ENCODE measurements at places on chromosomes 12 and 14.

- DNase-seq = no peak
Measured at GRCh38 chr14:78823035-78823434, 652.9 kb downstream of the NRXN3 start.

GRCh38 chr12:104064031-104064841 lies at the start of gene HCFC2:
Gene HCFC2, plus strand, starts transcription at chr12:104064531. Its CDS starts 30 bp downstream, at chr12:104064561.
- DNase-seq = peak; percentile 83

DNA sequence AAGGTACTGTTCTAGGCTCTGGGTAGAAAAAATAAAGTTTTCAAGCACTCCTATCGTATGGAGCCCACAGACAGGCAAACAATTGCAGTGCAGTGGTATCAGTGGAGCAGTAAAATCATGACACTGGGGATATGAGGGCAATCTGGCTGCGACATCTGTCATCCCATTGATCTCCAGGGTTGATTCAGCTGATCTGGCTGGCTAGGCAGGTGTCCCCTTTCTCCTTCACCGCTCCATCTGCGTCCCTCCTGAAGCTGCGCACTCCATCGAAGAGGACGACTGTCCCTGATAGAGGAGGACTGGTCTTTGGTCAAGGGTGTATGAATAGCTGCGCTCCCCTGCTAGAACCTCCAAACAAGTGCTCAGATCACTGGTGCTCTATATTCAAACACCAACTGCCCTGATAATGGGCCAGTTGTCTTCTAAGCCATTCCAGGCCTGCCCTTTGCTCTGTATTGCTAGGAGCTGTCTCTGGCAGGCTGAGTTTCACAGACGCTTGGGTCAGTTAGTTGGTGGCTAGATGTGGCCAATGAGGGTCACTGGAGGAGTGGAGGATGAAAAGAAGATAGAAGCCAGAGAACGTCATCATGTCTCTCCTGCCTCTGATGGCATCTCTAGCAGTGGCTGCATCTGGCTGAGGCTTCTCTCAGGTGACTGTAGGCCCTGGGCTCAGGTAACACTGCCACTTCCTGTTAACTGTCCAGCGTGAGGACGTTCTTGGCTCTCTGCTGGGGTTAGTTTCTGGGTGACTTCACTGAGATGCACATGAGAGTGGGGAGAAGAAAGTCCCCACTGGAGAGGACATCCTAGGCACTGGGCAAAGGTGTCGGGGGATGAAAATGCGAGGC lies 205.0 kb upstream of the FOXN3 start:
- DNase-seq = no peak

- no peak for DNase-seq
Measured at GRCh38 chr12:3077572-3078081, 448 bp downstream of the TSPAN9 start.

DNA sequence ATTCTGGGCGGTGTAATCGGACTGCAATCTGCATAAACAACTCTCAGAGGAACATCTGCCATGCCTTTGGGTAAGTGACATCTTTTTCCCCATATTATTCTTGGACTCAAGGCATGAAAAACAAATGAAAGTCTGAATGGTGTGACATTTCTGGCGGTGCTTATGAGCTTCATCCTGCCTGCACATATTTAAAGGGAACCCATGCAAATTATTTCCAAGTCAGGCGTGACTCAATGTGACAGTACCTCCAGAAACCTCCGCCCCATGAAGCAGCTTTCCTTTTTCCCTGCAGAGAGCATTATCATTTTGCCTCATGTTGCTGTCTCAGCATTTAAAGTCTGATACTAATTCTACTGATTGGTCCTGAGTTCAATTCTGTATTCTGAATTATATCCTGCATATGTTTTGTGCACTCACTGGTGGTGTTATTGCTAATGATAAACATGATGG lies 585.4 kb downstream of the SNAPC1 start:
- DNase-seq = no peak

- no peak for DNase-seq
Measured at GRCh38 chr14:35956376-35957085, 130.4 kb downstream of the BRMS1L start.

DNA sequence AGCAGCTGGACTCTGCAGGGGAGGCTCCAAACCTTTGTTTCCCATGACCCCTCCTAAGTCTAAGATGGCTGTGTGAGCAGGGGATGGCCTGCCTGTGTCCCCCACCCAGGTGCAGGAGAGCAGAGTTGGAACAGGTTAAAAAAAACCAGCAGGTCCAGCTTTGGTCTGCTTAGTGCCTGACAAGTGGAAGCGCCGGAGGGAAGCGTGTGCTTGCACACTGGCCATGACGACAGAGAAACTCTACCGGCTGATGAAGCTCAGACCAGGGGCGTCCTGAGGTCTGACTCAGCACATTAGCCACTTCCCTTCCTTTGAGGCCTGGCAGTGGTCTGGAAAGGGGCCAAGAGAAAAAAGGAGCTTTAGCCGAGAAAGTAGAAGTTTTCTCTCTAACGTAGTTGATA lies 280.1 kb downstream of the VRK1 start:
- no peak for DNase-seq

- DNase-seq = no peak
Measured at GRCh38 chr14:84975241-84975902, 554.6 kb upstream of the FLRT2 start.

- DNase-seq = no peak
Measured at GRCh38 chr12:88419794-88420193, 160.5 kb downstream of the KITLG start.

- peak; percentile 24 for DNase-seq
Measured at GRCh38 chr12:119544765-119545625, 48.6 kb upstream of the TMEM233 start.

DNA sequence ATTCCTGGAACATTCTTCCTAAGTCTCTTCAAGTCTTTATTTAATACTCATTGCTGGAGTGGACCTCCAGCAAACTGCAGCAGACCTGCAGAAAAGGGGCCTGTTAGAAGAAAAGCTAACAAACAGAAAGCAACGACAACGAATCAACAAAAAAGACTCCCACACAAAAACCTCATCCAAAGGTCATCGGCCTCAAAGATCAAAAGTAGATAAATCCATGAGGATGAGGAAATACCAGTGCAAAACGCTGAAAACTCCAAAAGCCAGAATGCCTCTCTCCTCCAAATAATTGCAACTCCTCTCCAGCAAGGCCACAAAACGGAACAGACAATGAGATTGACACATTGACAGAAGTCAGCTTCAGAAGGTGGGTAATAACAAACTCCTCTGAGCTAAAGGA lies 472.2 kb downstream of the C12orf50 start:
- DNase-seq = no peak
